ENCODE measurements at places on chromosomes 2 and 18.
A peak's percentile ranks its signal among the peaks of the same experiment; 100 is the strongest.

GRCh38 chr2:55009277-55010060 is 40.8 kb downstream of the RTN4 start:
- DNase-seq = no peak

- DNase-seq = no peak
Measured at GRCh38 chr18:44737623-44738022, 56.9 kb downstream of the SETBP1 start.

- DNase-seq = peak; percentile 34
Measured at GRCh38 chr18:9946831-9947230, 33.0 kb downstream of the VAPA start.

DNA sequence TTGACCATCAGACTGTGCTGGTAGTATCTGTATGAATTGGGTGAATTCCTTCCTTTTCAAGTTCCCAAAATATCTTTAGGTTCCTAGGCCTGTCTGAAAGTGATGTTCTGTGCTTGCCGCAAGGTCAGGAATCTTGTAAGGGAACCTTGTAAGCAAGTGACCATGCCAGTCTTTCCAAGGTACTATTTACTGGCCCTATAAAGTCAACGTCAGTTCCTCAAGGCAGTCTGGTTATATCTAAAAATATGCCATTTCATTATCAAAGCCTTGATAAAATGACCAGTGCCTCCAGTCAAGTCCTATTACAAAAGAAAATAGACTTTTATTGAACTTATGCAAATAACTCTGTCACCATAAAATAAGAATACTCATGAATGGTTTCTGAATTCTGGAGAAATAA is 88.4 kb upstream of the TPO start:
- DNase-seq = no peak

DNA sequence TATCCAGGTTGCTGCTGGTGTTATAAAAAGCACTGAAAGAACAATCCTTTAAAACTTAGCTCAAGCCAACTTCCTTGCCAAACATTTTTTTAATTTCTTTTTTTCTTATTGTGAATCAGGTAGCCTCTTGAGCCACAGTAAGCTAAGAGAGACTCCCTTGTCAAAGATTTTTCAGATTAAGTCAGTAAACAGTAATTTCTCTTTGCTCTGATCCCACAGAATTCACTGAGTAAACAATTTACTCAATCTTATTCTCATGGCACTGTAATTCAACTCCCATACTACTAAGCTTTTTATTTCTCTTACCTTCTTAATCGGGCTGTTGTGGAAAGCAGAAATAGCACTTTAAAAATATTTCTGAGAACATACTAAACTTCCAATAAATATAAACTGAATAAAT is 82.7 kb downstream of the C2orf74 start:
- DNase-seq = no peak

GRCh38 chr2:152097801-152098495 is 896 bp downstream of the CACNB4 start:
- peak; percentile 13 for DNase-seq

GRCh38 chr2:36277146-36277808 is 78.3 kb upstream of the CRIM1 start:
- peak; percentile 94 for DNase-seq

DNA sequence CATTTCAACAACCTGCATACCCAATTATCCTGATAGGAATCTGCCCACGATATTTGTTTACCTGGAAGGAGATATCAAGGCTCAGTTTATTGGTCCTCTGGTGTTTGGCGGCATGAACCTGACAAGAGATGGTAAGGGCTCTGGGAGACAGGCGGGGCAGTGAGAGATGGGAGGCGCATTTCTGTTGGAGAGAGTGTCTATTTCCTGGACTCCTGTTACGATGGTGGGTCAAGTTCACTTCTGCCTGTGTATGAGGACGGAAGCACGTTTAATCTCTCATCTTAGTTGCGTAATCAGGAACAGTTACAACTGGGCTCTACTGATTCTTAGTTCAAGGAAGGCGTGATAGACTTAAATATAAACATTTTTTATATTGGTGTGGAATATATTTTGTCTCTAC is 8.9 kb downstream of the PDCL3 start:
- DNase-seq = peak; percentile 5

- no peak for DNase-seq
Measured at GRCh38 chr2:140601801-140602200, 1529.0 kb downstream of the LRP1B start.

DNA sequence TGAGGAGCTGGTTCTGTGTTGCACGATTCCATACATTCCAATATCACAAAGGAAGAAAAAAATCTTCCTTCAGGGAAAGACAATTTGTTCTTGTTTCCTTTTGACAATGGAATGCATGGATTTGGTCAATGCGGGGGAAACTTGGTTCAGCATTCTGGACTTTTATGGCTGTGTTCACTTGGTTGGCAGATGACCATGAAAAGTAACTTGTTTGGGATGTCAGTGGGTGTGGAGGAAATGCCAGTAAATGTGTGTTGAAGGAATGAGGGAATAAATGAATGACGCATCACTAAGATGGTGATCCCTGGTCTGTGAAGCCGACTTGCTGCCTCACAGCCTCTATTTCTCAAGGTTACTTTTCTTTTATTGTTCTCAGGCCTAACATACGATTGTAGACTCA is 53.7 kb downstream of the THUMPD2 start:
- DNase-seq = no peak

DNA sequence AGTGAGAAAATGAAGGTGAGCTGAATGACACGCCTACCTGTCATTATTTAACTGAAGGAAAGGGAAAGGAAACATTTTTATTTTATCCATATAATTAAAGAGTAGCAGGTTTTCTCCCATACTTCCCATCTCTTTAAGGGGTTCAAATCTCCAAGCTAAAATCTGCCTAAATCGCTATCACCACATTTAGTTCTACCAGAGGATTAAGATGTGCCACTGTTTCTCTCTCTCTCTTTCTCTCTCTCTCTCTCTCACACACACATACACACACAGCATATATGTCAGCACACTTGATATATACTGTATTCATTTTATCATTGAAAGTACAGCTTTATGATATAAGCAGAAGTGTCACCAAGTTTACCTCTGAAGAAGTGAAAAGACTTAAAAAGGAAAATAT is 3.1 kb downstream of the WIPF1 start:
- DNase-seq = no peak

DNA sequence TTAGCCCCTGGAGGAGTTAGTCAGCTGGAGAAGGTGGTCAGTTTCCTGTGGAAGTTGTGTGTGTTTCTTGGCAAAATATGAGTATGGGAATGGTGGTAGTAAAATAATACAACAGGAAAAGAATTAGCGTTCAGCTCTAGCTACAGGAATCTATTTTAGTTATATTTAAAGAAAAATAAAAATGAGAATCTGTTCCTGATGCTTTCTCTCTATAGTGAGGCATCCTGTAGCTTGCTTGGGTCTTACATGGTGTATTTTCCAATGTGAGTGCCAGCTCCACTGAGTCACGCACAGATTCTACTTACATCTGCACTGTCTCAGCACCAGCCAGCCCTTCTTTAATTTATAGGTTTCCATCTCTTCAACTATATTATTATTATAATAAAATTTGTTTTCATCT is 132.2 kb downstream of the BIRC6 start:
- DNase-seq = no peak

DNA sequence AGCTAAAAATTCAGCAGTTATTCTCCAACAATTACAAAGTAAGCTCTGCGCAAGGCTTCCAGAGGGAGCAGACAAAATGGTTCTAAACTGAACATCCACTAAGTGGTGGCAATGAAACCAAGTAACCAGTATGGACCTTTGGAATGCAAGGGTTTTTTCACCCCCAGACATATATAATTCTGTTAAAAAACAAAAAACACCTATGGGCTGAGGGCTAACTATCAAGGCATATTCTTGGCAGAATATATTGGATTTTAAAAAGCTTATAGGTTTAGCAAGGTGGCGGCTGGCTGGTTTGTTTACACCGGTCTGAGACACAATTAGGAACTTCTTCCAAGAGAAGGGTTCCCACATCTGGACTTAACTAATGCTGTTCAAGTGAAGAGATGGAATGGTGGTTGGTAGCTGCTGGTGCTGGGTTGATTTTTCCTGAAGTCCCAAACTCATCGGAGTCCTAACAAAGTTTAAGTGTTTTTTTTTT is 2.8 kb downstream of the ZFP36L2 start:
- peak; percentile 58 for DNase-seq

- no peak for DNase-seq
Measured at GRCh38 chr2:188285049-188285448, 6.6 kb upstream of the GULP1 start.

DNA sequence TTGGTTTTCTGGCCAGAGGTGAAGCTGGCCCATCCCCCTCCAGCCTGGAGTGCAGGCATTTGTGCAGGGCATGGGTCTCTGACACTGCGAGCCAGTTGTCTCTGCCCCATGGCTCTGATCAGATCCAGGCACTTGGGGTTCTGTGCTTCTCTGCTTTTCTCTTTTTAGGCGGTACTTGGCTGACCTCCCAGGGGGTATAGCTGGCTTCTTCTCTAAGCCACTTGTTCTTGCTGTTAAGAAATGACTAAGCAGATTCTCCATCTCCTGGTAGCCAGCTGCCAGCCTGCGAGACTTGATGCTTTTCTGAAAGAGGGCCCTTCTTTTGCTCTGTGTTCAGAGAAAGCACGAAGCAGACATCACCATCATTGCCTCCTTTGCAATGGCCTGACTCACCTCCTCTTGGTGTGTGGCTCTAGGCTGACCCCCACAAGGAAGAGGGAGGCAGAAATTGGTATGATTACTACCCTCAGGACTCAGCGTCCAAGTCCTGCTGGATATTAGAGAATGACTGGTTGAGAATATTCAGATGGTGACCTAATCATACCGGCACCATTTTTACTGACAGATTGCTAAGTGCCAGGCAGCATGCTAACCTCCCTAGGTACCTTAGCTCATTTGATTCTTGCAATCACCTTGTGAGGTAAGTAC is 32.7 kb downstream of the TNP1 start:
- no peak for DNase-seq

GRCh38 chr18:70956554-70956953 is 667.7 kb downstream of the SOCS6 start:
- DNase-seq = no peak

- DNase-seq = no peak
Measured at GRCh38 chr2:74226648-74227213, 28.3 kb downstream of the MTHFD2 start.

- no peak for DNase-seq
Measured at GRCh38 chr2:176415937-176416499, 146.8 kb downstream of the MTX2 start.

- DNase-seq = no peak
Measured at GRCh38 chr2:189849550-189849949, 65.3 kb downstream of the PMS1 start.

Measured in cardiac fibroblast (primary cell).